ENCODE measurements at places on chromosomes 6 and 20.

- no peak for DNase-seq
Measured at GRCh38 chr6:145313041-145313855, 422.1 kb downstream of the EPM2A start.

DNA sequence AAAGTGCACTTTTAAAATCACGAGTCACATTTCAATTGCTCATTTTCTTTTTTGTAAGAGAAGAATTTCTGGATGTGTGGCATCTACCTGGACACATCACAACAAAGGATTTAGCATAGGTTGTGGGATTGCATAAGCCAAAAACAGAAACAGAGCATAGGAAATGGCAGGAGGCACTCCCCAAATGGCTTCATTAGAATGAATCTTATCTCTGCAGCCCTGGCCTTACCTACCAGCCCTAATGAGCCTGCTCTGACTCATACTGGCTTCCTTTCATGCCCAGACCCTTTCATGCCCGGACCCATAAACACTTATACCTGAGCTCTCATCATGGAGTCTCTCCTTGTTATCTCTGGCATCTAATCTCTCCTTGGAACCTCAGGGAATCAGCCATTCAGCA, 23.9 kb upstream of the SPTLC3 start:
- peak; percentile 45 for DNase-seq

GRCh38 chr20:50224052-50224451, 33.4 kb downstream of the CEBPB start:
- no peak for DNase-seq

- no peak for DNase-seq
Measured at GRCh38 chr6:151289399-151290007, 49.7 kb downstream of the AKAP12 start.

Measured in M059J (cell line).